ENCODE measurements at places on chromosomes 1 and 21.

DNA sequence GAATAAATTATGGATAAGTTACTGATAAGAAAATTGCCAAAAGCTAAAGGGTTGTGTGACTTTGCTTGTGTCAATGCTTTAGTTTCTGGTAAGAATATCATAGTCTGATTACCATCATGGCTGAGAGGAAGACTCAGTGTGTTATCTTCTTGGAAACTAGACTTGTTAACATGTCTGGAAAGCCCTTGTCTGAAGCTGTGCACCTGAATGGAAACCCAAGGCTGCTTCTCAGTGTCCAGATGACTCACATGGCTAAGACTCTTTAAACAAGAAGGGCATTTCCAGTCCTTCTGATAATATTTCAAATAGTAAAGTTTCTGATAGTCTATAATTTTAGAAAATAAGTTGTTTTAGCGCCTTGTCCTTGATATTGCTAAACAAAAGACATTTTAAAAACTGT lies 1092.7 kb downstream of the PLA2G4A start:
- DNase-seq, result no peak

DNA sequence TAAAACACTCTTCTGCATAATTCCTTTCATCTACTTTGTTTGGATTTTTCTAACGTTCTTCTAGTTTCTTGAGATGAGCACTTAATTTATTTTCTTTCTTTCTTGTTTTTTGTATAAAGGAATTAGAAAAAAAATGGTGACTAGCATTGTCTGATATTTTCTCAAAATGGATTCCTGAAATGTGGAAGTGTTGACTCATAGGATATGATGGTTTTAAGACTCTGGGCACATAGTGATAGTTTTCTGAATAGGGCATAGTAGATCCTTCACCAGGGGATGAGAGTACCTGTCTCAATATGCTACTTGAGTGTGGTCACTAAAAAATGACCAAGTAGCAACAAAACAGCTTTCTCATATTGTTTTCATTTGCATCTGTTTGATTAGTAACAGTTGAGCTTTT lies 100.9 kb downstream of the PEX14 start:
- no peak for DNase-seq

DNA sequence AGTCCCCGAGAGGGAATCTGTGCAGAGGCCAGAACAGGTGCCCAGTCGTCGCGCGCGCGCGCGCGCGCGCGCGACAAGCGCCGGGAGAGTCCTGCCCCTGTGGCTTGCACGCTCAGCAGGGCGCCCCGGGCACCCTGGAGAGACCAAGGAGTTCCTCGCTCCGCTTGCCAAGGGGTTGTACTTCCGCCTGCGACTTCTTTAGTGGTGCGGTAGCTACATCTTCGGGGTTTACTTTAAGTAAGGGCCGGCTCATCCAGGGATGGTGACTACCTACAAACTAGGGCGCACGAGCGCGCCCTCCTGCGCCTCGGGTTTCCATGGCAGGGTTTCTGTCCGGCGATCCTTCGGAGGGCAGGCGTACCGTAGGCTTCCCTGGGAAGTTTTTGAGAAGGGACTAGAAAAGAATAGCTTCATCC lies 1.4 kb downstream of the LHX4 start:
- DNase-seq, result no peak

DNA sequence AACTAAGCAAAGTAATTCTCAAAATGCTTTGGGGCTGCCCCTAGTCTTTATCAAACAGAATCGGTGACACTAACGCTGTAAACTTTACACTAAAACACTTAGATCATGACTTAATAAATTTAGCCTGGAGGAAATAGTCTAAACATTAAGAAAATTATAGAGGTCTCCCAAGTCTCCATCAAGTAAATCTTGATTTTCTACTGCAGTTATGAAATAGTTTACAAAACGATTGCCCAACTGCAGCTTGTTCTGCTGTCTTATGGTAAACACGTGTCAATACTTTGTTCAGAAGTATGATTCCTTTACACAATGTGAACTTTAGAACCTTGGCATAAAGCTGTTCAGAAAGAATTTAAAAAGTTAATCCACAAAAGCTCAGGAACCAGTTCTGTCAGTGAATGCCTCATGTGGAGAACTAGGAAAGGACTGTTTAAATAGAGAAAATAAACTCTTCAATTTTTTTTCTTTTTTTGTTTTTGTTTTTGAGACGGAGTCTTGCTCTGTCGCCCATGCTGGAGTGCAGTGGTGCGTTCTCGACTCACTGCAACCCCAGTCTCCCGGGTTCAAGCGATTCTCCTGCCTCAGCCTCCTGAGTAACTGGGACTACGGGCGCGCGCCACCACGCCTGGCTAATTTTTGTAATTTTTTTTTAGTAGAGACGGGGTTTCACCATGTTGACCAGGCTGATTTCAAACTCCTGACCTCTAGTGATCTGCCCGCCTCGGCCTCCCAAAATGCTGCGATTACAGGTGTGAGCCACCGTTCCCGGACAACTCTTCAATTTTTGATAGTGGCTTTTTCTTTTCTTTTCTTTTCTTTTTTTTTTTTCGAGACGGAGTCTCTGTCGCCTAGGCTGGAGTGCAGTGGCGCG lies 1.6 kb downstream of the DDI2 start:
- no peak for DNase-seq

All from activated gamma-delta T cell treated with Interleukin-2 at 50 U/mL for 16 hours (primary cell).